Posterior cingulate gyrus (tissue), 11 donors: ENCODE measurements at places on chromosomes 4 and X.

- no peak for DNase-seq
These were observed 481.5 kb downstream of the BCOR start for GRCh38 chrX:39616098-39616729.

GRCh38 chr4:81164623-81165416 lies 50.2 kb downstream of the PRKG2 start:
- no peak for DNase-seq

DNA sequence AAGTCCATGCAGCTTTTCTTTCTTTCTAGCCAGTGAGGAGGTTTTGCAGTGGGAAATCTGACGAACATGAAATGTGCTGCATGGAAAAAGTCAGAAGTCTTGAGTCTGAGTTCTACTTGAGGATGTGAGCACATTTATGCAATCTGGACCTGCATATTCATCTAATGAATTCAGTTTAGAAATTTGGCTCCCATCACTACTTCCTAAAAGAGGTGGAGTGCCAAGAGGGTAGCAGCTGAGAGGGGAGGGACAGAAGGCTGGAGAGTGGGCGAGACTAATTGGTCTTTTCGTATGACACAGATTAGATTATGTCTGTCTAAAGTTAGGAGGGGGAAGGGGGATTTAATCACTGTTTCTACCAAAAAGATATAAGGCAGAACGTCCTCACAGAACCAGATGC lies 535.9 kb downstream of the IQCM start:
- no peak for DNase-seq

DNA sequence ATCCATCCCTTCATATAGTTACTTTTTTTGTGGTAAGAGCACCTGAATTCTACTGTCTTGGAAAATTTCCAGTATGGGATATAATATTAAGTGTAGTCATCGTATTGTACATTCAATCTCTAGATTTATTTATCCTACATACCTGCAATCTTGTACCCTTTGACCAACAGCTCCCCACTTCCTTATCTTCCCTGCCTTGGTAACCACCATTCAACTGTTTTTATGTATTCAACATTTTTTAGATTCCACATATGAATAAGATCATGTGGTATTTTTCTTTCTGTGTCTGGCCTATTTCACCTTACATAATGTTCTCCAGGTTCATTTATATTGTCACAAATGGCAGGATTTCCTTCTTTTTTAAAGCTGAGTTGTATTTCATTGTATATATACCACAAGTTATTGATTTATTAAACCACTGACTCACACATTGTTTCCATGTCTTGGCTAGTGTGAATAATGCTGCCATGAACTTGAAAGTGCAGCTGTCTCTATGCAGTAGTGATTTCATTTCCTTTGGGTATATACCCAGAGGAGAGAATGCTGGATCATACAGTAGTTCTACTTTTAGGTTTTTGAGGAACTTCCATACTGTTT lies 572.5 kb downstream of the MAGEB5 start:
- DNase-seq = no peak

GRCh38 chrX:8672176-8672575 lies 59.8 kb downstream of the ANOS1 start:
- no peak for DNase-seq

DNA sequence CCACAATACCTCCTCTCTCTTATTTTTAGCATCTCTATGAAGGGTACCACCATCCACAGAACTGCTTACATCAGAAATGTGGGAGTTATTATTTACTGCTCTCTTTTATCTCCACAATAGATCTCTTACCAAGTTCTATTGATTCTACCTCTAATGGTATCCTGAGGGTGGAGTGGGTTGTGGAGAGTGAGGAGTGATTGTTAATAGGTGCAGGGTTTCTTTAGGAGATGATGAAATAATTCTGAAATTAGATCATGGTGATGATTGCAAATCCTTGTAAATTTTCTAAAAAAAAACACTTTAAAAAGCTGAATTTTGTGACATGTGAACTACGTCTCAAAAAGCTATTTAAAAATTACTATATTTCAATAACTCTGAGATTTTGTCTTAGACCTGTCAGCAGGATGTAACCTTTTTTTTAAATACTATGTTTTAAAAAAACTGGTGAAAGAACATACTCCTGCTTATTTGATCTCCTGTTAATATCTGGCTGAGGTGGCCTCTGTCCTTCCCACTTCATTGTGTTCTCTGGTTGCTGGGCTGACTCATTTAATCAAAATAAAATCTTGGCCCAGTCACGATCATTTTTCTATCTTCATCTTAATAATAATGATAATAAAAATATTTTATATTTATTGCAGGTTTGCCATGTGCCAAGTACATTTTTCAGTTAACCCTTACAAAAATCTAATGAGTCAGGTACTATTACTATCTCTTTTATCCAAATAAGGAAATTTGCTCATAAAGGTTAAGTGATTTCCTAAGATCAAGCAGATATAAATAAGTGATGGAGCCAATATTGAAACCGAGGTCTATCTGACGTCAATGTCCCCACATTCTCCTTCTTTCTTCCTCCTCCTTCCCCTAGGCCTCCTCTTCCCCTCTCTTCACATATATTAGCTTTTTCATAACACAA lies 73.5 kb downstream of the GLUD2 start:
- no peak for DNase-seq

DNA sequence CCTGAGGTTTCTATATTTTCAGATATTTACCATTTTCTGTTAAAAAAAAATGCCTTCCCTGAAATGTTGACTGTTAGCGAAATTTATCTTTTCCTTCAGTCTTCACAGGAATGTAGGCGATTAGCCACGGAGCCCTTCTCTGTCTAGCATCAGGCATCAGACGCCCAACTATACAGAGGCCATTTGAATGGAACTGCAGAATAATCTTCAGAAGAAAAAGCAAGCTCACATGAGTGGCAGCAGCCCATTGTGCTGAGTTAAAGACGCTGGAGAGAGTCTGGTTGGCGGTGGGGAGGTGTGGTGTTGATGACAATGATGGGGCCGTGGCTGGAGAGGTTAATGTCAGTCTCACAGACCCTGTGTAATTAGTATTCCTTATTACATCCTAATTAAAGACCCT lies 196.8 kb upstream of the LEF1 start:
- DNase-seq = no peak

GRCh38 chr4:3657902-3658529 lies 108.2 kb upstream of the ADRA2C start:
- no peak for DNase-seq

DNA sequence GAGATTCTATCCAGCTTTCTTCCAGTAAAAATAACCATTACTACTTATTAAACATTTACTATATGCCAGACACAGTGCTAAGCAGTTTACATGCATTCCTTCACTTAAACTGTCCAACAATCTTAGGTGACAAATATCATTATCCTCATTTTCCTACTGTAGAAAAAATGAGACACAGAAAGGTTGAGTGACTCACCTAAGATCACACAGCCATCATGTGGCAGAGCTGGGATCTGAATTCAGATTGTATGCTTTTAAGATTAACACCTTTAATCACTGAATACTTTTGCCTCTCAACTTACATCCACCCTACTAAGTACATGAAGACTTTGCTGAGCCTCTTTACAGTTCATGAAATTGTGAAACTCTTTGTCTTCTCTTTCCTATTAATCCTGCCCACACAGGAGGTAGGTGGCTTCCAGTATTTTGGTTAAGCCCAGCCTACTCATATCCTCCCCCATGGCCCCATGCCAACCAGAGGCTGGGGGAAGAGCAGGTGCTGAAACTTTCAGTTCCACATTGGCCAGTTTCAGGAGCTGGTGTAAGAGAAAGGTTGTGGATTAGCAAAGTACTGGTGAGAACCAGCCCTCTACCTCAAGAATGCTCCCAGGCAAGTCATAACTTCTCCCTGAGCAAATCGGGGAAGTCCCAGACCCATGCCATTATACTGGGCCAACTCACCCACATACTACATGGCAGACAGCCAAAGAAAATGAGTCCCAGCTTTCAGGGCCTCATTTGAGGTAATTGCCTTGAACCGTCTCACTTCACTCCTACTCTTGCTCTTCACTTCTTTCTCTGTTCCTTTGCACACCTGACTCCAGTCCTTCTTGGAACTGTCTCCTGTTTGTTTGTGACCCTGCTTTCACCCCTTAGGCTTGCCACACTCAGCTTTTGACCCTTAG lies 211.1 kb downstream of the GUCY2F start:
- no peak for DNase-seq

- no peak for DNase-seq
These were observed 96.4 kb upstream of the STIM2 start for GRCh38 chr4:26764231-26764630.

DNA sequence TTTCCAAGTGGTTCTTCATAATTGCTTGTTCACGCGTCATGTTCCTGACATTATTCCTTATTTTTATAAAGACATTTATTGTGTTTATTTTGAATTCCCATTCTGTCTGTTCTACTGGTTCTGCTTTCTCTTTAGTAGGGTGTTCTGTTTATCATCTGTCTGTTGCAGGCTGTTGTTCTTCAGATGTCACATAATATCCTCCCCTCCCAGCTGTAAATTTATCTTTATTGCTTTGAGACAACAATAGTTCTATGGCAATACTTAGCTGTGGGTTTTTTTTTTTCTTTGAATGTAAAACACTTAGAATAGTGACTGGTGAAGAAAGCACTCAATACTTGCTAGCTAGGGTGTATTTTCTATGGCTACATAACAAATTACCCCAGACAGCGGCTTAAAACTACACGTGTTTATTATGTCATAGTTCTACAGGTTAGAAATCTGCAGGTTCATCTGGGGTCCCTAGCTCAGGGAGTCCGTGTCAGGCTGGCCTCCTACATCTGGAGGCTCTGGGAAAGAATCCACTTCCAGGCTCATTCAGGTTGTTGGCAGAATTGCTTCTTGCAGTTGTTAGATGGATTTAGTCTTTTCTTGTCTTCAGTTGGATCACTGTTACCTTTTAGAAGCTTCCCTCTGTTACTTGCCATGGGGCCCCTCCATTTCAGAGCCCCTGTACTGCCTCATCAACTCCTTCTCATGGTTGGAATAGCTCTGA lies 63.4 kb upstream of the ENPEP start:
- DNase-seq = no peak

DNA sequence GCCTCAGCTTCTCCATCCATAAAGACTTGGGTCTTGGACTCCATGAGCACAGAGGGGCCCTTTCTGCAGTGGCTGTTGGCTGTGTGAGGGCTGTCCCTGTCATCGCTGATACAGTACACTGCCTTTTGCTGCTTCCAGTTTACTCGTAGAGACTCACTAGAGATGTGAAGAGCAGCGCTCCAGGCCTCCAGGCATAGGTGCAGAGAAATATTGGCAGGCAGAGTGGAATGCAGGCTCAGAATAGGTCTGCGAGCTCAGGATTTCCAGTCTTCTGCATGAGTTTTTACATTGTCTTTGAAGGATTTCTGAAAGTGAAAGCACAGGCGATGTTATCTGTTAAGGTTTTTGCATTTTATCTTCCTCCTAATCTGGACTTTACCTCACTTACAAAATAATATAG lies 97.4 kb downstream of the AASDH start:
- no peak for DNase-seq

DNA sequence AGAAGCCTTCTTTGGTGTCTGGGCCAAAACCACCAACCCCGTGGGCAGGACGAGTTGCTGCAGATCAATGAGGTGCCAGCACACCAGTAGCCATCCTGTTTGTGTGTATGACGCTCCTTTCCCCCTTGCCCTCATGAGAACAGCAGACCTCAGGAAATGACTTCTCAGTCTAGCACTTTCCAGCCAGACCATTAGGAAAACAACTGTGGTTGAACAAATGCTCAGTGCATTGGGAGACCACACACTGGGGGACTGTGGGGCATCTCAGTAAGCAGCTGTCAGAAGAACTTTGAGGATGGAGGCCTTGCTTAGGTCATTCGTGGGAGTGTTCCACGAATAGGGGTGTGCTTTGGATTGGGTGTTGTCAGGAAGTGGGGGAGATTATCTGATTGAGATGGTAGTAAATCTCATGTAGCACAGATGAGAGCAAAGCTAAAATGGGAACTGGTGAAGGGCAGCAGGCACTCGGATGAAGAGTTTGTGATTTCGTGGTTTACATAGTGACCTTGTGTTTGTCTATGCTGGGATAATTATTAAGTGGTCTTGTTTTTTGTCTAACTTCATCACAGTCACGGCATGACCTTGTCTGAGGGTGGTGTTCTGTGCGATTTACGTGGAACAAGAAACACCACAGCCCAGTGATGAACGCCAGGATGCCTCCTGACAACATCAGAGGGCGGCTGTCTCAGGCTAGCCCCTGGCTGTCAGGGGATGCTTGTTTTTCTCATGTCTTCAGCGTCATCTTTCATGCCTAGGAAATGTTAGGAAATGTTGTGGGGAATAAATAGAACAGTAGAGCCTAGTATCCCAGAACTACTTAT lies 70.1 kb downstream of the USP46 start:
- no peak for DNase-seq

GRCh38 chr4:84639145-84639544 lies 56.2 kb downstream of the CDS1 start:
- DNase-seq = no peak

DNA sequence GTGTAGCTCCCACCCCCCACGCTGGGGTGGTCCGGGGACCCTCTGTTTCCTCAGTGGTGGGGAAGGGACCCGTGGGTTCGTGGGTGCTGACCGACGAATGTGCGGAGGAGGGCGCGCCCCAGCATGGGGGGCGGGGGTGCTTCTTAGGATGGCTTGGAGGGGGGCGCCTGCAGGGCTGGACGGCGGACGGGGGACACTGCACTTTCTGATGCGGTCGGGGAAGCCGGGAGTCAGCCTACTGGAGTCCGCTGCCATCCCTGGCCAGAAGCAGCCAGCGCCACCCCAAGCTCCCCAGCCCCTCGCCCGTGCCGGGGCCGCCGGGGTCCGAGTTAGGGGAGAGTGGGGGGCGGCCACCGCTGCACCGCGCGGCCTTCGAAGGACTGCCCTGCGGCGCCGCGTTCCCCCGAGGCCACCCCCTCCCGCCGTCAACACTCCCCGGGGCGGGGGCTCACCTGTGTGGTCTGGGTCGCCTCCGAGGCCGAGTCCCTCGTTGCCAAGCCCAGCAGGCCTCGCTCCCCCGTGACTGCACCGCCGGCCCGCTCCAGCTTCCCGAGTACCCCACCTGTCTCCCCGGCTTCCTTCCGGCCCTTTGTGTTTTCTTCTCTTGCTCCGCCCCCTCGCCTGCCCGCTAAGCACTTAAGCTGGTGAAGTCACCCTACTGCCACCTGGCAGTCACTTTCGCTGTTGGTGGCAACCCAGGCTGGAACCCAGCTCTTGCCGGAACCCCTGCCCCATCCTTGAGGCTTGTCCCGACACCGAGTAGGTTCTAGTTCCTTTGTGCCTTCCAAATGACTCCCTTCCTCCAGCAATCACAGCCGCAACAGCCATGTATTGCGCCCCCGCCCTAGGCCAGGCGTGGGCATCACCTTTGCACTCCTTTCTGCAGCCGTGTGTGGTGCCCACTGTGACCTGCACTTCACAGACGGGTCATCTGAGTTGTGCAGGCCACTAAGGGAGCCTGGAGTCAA lies at the start of gene OCIAD2:
Gene OCIAD2 (minus strand): TSS at position 569 of the 968 bp plus-strand sequence. CDS start 2,225 bp downstream, outside the sequence.
- DNase-seq = peak; percentile 95

GRCh38 chr4:107658400-107659336 lies 61.4 kb downstream of the PAPSS1 start:
- DNase-seq = no peak

DNA sequence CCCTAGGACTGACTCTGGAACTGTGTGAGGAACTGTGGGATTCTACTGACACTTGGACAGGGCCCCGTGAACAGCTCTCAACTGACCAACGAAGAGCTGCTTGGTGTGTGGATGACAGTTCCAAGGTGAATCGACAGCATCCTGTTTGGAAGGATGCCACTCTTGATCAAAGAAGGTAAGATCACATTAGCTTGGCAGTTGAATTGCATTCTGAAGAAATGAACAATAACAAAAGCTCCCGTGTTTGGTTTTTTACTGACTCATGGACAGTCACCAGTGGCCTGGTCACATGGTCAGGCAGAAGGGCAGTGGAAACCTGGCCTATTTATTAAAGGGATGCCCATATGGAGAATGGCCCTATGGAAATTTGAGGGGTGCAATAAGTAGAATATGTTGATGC lies 33.1 kb upstream of the GPR34 start:
- no peak for DNase-seq

- no peak for DNase-seq
These were observed 64.1 kb upstream of the ATXN3L start for GRCh38 chrX:13383907-13384306.
